ENCODE measurements at places on chromosomes 2 and 18. TPM values are rescaled to one million over a fixed set of nuclear protein-coding genes. Genes with fewer than 3 reads are reported as not detected.

TCF4 gene
- total RNA-seq = 60.6 TPM

SEPTIN10 gene
- 32.3 TPM for total RNA-seq

SNTG2 gene
- total RNA-seq = 0.73 TPM

MROH2A gene
- total RNA-seq = not detected

FNDC4 gene
- total RNA-seq = 3.9 TPM

TMEM182 gene
- total RNA-seq = 28.9 TPM

RNF181 gene
- total RNA-seq = 107 TPM

RRM2 gene
- total RNA-seq = not detected

FIGN gene
- total RNA-seq = 1.2 TPM

FAM124B gene
- 1.5 TPM for total RNA-seq

DYNAP gene
- not detected for total RNA-seq

BAZ2B gene
- total RNA-seq = 25.8 TPM

VIL1 gene
- total RNA-seq = not detected

COLEC12 gene
- total RNA-seq = 3.4 TPM

NCKAP1 gene
- 146 TPM for total RNA-seq

ABHD1 gene
- total RNA-seq = 3.8 TPM

EPC2 gene
- total RNA-seq = 15.7 TPM

KCNK3 gene
- 0.12 TPM for total RNA-seq

TXNDC2 gene
- 0.19 TPM for total RNA-seq

CERS6 gene
- 18.1 TPM for total RNA-seq

KCNG2 gene
- not detected for total RNA-seq

RGPD3 gene
- 0.13 TPM for total RNA-seq

NYAP2 gene
- 5.0 TPM for total RNA-seq

TRIM54 gene
- total RNA-seq = 784 TPM

ASTL gene
- not detected for total RNA-seq

RTKN gene
- 6.0 TPM for total RNA-seq

ERICH2 gene
- total RNA-seq = 0.64 TPM

OXER1 gene
- 0.20 TPM for total RNA-seq

ANKRD30B gene
- total RNA-seq = 0.04 TPM

IHH gene
- total RNA-seq = not detected

KCNF1 gene
- not detected for total RNA-seq

NIF3L1 gene
- total RNA-seq = 12.0 TPM

NDUFS1 gene
- total RNA-seq = 231 TPM

FLACC1 gene
- 1.9 TPM for total RNA-seq

PRKAG3 gene
- 187 TPM for total RNA-seq

OTOS gene
- not detected for total RNA-seq

RBBP8 gene
- 4.8 TPM for total RNA-seq

PGAP1 gene
- total RNA-seq = 5.2 TPM

SP110 gene
- total RNA-seq = 7.5 TPM

TEX44 gene
- total RNA-seq = not detected

PXDN gene
- 8.5 TPM for total RNA-seq

Data from psoas muscle (tissue), 8 donors.